ENCODE measurements at places on chromosomes 1 and 21.

DNA sequence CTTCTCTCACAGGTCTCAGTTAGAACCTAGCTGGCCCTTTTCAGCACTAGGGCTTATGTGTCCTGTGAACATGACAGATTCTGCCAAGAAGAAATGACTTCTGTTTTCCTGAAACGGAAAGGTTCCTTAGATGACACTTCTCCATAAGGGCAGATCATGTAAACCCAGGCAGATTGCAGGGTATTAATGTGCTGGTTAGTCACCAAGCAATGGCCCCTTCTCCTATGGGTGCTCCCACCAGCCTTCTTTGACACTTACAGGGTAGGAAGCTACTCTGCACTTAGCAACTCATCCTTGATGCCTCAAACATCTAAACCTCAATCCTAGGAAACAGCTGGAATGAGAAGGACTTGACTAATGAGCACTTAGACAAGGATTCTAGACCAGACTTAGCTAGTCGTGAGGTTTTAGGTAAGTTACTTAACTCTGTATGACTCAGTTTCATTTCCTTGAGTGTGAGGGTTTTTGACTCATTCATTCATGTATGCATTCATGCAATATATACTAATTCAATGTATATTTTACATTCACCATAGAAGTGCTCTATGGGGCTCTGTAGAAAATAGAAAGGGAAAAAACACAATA is 74.1 kb upstream of the PLXNA2 start:
- DNase-seq: no peak

DNA sequence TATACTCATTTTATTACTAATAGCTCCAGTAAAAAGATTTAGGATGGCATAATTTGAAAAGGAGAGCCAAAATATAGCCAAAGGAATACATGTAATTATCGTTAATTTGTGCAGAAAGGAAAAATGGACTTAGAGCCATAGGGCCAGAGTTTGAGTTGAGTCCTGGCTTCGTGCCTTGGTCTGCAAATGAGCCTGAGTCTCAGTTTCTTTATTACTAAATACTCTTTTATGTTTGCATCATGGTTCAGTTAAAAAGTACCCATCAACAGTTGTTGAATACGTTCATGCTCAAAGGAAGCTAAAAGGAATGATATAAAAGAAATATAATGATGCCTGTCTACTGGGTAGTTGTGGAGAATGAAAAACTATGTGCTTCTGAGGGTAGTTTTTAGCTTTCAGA is 155.7 kb upstream of the FAM78B start:
- no peak for DNase-seq

DNA sequence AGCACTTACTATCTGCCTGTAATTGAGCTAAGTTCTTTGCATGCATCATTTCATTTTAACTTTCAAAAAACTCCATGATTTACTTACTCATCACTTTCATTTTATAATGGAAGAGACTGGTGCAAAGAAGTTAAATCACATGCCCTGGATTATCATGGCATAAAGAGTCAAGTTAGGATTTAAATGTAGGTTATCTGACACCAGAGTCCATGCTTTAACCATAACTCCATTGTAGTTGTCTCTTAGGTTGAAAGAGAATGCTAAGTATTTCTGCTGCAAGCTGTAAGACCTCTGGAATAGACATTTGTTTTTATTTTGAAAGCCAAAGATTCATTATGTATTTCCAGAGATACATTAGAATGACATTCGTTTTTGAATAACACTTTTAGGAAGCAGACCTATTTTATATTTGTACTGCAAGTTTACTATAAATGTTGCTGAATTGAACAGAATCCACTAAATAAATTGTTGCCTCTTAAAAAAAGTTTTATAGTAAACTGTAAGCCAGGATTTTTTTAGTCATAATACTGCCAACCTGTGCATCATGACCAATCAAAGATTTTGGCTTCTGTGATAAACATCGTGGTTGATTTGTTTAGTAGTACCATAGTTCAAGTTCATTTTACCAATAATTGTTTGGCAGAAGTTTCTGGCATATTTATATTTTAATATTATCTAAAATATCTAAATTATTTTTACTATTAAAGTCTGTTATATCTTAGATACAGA is 26.1 kb downstream of the CFH start:
- no peak for DNase-seq

GRCh38 chr1:231355171-231355570 is 17.1 kb downstream of the SPRTN start:
- no peak for DNase-seq

- peak; percentile 89 for DNase-seq
Observed at GRCh38 chr1:158999316-159000069, 10.2 kb upstream of the IFI16 start.

DNA sequence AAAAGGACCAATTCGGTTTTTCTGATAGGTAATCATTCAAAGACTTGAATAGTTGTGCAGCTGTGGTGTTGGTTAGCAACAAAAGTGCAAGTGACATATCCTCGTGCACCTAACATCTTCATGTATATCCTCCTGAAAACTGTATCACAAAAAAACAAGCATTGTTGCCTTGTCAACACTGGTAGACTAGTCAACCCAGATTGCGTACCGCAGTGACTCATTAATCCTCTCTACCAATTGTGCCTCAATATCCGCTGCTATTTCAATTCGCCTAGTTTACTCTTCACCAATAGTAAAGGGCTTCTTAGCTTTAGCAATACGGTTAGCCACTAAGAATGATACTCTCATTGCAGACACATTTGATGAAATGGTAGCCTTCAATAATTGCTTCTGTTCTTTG is 3.5 kb downstream of the HHAT start:
- DNase-seq: no peak

GRCh38 chr1:18928985-18929384 is 26.6 kb upstream of the ALDH4A1 start:
- DNase-seq: no peak

- DNase-seq: no peak
Observed at GRCh38 chr1:202580619-202581018, 129.6 kb downstream of the SYT2 start.

- DNase-seq: peak; percentile 76
Observed at GRCh38 chr1:23825076-23825761, at the start of gene HMGCL. HMGCL (minus strand) TSS chr1:23825429; CDS start chr1:23825415, 14 bp downstream.

GRCh38 chr1:2801535-2802291 is at the start of gene TTC34:
TTC34 (minus strand) TSS chr1:2801693; CDS start chr1:2800827, 866 bp downstream.
- peak; percentile 54 for DNase-seq

DNA sequence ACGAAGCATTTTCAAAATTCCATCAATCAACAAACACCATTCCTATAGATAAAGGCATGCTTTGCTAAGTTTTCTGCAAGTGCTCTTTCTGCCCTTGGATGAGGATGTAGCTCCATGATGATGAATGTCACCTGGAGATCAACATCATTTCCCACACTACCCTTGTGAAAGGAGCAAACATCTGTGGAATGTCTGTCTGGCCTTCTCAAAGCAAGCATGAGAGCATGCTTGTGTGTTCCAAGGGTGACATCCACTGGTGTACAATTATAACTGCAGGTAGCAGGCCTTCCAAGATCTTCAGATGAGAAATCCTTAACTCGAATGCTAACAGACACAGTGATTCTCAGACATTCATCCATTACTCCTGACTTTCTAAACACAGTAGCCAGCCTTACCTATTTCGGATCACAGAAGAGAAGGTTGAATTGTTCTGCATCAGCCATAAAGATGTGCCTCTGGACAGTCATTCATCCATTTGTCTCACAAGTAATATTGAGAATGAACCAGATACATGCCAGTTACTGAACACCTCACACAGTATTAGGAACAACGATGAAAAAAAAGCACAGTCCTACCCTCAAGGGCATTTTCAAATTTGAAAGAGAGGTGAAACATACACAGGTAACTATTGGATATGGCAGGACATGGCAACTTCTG is 162.4 kb downstream of the TPR start:
- DNase-seq: peak; percentile 87

GRCh38 chr1:22343456-22344328 is 108.0 kb upstream of the ZBTB40 start:
- no peak for DNase-seq

GRCh38 chr1:194658090-194658439 is 1471.7 kb upstream of the B3GALT2 start:
- DNase-seq: peak; percentile 15

DNA sequence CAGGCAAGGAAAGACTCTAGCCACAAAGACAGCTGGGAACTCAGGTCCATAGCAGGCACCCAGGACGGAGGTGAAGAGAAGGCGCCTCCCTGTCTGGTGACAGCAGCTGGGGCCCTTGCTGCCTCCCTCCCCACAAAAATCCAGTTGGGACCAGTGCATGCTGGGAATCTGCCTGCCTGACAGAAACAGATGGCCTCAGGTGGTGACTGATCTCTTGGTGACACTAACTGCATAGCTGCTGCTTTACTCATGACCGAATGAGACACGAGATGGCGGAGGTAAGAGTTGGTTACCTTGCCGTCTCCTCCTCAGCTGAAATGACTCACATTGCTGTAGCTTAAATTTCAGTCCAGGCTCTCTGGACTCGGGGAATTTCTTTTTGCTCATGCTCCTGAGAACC is 130.3 kb downstream of the FGGY start:
- no peak for DNase-seq

- DNase-seq: peak; percentile 64
Observed at GRCh38 chr1:193183019-193183627, 3.3 kb downstream of the B3GALT2 start.

DNA sequence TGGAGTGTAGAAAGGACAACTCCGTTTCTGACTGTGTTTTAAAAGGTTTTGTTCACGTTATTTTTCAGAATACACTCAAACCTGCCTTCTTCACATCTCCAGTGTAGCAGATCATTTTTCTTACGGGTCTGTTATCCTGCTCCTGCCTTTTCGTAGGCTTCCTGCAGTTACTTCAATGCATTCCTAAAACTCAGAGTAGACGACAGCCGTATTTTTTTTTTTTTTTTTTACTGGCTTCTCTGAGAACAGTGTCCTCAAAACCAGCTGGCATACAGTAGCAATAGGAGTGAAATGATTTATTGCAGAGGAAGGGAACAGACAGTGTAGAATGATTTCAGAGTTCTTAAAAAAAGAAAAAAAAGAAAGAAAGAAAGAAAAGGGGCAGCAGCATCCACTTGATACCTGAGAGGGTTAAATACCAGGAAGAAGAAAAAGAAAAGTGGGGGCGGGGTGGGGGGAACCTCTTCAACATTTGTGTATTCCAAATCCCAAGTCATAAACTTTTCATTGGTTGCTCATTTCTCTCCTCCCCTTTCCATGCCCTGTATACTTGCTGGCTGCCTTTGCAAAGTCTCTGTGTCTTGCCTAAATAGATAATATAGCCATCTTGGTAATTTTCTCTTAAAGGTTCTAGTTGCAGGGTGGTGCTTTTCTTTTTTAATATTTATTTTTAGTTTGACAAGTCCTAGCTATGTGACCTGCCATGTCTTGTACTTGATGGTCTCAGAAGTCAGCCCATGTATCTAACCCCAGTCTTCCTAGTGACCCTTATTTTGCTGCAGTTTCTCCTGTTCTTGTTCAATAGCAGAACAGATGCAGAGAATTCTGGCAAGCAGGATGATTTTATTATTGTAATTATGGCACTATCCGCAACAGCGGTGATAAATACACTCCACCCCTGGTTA is 2.8 kb downstream of the TGFB2 start:
- DNase-seq: peak; percentile 94

DNA sequence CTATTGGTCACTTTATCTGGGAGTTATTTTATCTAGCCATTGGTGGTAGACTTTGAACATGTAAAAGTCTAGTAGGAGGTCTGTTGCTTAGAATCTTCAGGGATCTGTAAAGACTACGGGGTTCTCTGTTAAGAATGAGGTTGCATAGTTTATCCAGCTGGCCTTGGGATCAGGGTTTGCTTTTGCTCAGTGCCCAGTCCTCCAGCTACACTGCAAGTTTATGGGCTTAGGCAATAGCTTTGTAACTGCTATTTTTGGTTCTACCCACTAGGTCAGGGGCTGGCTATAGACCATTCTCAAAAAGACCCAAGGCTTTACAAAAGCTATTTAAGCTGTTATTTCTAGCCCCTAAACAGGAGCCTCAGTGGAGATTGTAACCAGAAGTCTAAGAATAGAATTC is 9.8 kb downstream of the SH3GLB1 start:
- no peak for DNase-seq

GRCh38 chr1:58929671-58930325 is 146.0 kb upstream of the JUN start:
- DNase-seq: no peak

- DNase-seq: no peak
Observed at GRCh38 chr1:231668826-231669225, 42.2 kb downstream of the DISC1 start.

DNA sequence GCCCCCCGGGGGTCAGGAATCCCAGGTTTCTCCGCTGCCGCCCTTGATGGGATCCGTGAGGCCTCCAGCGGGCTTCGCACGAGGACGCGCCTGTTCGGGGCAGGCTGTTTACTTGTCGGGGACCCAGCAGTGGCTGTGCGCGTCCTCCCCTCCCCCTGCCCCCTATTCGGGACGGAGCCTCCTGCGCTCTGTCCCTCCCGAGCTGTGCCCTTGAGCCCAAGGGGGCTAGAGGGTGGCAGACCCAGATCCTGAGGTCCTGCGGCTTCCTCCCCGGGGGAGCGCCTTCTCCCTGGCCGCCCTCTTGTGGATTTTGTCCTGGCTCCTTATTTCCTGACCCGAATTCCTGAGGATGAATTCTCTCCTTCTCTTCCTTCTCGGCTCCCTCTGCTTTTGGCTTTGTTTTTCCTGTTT is 38.4 kb downstream of the PIK3CD start:
- no peak for DNase-seq

DNA sequence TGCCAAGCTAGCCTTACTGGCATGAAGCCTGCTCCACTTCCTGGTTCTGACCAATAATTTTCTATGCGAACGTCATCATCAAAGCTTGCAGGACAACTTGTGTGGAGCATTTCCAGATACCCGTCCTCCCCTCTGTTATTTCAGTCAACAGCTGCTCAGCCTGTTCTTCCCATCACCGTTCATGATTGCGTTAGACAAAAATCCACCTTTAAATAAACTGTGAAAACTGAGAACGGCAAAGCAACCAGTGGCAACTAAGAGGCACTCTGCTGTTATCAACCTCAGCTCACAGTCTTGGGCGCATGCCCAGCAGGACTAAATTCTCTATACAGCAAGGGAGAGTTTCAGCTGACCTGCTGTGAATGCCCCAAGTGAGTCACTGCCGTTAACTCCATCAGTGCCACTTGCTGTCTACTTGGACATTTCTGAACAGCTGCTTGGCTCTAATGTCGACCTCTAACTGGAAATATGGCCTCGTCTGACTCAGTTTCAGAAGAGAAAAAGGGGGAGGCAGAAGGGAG is 207.4 kb upstream of the RUNX1 start:
- peak; percentile 96 for DNase-seq

- DNase-seq: no peak
Observed at GRCh38 chr1:100926240-100926639, 30.4 kb downstream of the SLC30A7 start.

GRCh38 chr1:226061068-226061840 is 1.3 kb upstream of the H3-3A start:
- no peak for DNase-seq

DNA sequence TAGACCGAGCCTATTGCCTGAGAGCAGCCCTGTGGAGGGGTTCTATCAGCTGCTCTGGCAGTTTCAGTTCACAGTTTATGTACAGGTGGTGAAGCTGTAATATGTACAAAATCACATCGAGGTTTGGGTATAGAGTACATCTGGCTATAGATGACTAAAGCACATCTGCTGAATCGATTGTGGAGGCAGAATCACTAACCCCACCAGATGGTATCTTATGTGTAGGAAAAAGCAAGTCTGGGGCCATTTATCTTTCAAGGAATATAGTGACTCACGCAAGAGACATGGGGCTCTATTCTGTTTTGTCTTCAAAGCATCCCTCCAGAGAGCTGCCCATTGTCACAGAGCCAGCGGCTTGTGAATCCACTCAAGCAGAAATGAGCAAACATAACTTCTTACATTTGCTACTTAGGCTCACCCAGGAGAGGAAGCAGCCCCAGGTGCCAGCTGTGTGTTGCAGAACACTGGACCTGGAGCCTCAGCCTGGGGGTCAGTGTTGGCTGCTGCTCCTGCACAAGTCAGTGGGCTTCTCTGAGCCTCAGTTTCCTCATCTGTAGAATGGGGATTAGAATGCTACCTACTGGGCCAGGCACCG is 21.3 kb downstream of the MIIP start:
- no peak for DNase-seq
